ENCODE measurements at places on chromosomes 12 and 14.

DNA sequence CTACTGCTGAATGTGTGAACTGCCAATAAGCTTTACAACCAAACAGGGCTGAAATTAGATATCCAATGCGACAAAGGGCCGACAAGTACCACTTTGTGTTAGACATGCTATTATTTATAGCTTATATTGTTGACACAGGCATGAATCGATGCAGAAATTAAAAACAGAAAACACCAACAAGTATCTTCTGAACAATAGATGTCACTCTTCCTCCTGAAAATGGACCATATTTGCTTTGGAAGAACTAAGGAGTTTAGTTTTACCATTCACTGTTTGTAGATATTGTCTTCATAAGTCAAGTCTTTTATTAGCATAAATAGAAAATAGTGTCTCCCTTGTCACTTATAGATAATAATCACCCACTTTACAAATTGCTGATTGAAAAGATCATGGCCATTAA lies 86.5 kb downstream of the LRIG3 start:
- no peak for DNase-seq
- no peak overlapping the region for H3K4me3 ChIP-seq
- H3K36me3 ChIP-seq, result no peaks in the 10 kb centered on the region
- no peaks in the 10 kb centered on the region for H3K4me1 ChIP-seq

DNA sequence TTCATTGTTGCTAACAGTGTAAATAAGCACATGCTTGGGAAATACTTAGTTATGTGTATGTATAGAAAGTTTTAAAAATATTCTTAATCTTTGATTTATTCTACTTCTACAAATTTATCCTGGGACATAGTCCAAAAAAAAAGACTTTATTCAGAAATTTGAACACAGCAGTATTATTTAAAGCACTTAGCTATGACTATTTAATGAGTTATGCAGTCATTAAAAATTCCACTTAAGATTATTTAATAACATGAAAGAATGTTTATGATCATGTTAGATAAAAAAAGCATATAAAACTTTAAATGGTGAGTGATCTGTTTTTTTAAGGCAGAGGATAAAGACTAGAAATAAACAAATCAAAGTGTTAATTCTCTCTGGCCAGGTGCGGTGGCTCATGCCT lies 78.3 kb downstream of the BAZ1A start:
- peaks cover 15% of the 10 kb centered on the region for H3K36me3 ChIP-seq
- H3K27me3 ChIP-seq, result no peaks in the 10 kb centered on the region
- no peak overlapping the region for H3K27ac ChIP-seq
- H3K4me1 ChIP-seq, result no peaks in the 10 kb centered on the region
- no peak for DNase-seq
- no peak overlapping the region for H3K4me3 ChIP-seq

DNA sequence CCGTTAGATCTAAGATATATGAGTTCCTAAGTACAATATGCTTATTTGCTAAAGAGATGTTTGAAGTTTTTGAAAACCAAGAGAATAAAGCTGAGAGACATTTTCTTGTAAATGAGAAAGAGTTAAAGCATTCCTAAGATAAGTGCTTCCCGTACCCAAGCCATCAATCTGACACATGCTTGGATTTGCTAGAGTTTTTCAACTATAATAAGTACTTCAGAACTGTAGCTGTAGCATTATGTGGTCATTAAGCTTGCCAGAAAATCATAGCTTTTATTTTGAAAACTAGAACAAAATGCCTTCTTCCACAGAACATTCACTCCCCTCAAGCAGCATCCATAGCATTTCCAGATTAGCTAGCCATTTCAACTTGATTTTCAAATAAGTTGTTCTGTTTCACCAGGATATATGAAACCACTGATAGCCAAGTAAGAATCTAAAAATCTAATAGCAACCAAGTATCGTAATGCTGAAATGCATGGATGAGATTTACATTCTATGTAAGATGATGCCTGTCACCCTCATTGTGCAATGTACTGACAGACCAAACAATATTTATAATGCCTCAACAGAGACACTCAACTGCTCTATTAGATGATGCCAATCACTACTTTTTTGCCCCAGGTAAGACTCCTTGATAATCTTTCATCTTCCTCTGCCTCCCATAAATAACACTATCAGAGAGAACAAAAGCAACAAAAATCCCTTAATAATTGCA lies 8.0 kb downstream of the SNW1 start:
- H3K36me3 ChIP-seq, result peaks cover 22% of the 10 kb centered on the region
- no peaks in the 10 kb centered on the region for H3K27me3 ChIP-seq
- no peak for DNase-seq
- no peak overlapping the region for H3K27ac ChIP-seq
- H3K4me3 ChIP-seq, result no peak overlapping the region
- peaks cover 10% of the 10 kb centered on the region for H3K4me1 ChIP-seq

GRCh38 chr14:98408713-98409112 lies 863.3 kb downstream of the BCL11B start:
- H3K27ac ChIP-seq, result no peak overlapping the region
- H3K4me3 ChIP-seq, result no peak overlapping the region
- no peaks in the 10 kb centered on the region for H3K36me3 ChIP-seq
- DNase-seq, result no peak

Data from thyroid gland (tissue), 4 donors.